NCI-H1694 treated with DMSO at 0.1 percent for 48 hours (cell line): ENCODE measurements at places on chromosomes 2 and 18.

- no peak for DNase-seq
These were observed 19.5 kb upstream of the CFAP36 start for GRCh38 chr2:55500025-55500424.

DNA sequence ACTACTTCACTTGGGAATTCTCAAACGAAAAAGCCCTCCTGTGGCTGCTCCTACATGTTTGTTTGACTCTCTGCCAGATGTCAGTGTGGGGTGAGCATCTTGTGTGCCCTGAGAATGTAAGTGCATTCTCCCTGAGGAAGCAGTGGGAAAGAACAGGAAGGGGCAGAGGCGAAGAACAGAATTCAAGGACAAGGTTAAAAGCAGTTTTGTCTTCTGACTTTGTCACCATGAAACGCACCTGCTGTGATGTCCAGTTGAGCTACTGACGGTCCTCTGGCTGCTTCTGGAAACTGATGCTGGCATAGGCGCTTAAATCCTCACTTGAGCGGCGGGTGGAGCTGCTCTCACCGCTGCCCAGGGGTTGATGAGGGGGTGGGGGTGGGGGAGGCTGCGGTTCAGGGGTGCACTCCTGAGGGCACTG is 4.9 kb downstream of the IRS1 start:
- DNase-seq, result peak; percentile 22

- DNase-seq, result no peak
These were observed 466.4 kb upstream of the GYPC start for GRCh38 chr2:126189527-126189926.

DNA sequence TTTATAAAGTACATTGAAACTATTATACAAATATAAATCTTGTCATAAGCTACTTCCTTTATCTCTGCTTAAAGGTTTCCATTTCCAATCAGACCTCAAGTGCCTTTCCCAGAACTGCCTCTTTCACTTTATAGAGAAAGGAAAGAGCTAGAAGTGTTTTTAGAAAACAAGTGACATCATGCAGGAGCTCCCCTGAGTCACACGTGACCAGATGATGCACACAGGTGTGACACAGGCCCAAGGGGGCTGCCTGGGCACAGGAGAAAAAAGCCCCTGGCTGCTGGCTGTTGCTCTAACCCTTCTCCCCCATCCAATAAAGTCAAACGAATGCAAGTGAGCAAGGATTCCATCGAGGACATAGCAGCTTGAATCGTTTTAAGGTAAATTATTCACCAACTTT is 21.4 kb upstream of the SH3BP4 start:
- no peak for DNase-seq

DNA sequence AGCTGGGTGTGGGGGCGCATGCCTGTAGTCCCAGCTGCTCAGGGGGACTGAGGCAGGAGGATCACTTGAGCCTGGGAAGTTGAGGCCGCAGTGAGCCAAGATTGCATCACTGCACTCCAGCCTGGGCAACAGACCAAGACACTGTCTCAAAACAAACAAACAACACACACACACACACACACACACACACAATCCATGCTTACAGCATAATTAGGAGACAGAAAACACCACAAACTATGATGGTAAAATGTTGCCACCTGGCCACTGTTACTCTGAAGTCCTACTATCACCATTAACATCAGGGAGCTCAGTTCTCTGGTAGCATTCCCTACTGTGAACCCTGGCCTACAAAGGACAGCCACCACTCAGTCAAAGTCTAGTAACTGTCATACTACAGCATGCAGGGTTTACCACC is 18.3 kb downstream of the DNPEP start:
- DNase-seq, result peak; percentile 10

DNA sequence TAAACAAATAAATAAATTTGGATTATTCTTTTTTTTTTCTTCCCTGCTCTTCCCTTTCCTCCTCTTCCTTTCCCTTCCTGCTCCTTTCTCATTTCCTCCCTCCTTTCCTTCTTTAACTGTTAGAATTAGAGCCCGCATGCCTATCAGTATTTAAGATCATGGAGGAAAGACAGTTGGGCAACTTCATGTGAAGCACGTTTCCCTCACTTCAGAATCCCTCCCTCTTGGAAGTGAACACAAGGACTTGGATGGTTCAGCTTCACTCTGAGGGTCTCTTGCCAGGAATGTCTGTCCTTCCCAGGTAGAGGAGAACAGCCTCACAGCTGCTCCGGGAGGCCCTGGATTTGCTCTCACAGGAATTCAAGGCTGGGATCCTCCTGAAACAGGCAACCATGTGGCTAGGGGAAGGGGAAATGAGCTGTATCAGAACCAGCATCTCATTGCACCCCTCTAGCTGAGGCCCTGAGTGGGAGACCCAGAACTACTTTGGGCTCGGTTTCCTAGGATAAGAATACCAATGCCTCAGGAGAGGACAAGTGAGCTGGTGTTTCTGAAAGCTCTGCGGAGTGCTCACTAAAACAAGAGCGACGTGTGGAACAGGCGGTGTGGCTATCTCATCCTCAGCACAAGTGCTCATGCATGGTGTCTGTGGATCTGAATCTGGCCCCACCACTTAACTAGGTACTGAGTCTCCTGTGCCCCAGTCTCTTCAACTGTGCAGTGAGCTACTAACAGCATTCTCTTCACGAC is 230.5 kb downstream of the MYCN start:
- no peak for DNase-seq

GRCh38 chr18:32618546-32618945 is 147.9 kb upstream of the GAREM1 start:
- DNase-seq, result no peak

DNA sequence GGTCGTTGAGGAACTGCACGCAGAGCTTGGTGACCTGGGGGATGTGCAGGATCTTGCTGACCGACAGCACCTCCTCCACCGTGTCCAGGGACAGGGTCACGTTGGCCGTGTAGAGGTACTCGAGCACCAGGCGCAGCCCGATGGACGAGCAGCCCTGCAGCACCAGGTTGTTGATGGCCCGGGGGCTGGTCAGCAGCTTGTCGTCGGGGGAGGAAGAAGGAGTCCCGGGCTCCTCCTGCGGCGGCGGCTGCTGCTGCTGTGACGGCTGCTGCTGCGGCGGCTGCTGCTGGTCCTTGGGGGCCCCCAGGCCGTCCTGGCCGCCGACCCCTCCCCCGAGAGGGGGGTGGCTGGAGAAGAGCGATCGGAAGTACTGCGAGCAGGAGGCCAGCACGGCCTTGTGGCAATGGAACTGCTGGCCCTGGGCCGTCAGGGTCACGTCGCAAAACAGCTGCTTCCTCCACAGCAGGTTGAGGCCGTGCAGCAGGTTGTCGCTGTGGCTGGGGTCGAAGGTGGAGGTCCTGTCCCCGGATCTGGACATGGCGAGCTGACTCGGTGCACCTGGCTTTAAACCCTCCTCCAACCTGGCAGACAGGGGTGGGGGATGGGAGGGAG is 2.7 kb downstream of the KLHL14 start:
- DNase-seq, result no peak

- no peak for DNase-seq
These were observed 186.8 kb upstream of the FBXO11 start for GRCh38 chr2:48092846-48093803.

GRCh38 chr2:53265544-53266299 is 501.9 kb upstream of the CHAC2 start:
- no peak for DNase-seq

- no peak for DNase-seq
These were observed 64.4 kb upstream of the DAPL1 start for GRCh38 chr2:158730621-158731140.

DNA sequence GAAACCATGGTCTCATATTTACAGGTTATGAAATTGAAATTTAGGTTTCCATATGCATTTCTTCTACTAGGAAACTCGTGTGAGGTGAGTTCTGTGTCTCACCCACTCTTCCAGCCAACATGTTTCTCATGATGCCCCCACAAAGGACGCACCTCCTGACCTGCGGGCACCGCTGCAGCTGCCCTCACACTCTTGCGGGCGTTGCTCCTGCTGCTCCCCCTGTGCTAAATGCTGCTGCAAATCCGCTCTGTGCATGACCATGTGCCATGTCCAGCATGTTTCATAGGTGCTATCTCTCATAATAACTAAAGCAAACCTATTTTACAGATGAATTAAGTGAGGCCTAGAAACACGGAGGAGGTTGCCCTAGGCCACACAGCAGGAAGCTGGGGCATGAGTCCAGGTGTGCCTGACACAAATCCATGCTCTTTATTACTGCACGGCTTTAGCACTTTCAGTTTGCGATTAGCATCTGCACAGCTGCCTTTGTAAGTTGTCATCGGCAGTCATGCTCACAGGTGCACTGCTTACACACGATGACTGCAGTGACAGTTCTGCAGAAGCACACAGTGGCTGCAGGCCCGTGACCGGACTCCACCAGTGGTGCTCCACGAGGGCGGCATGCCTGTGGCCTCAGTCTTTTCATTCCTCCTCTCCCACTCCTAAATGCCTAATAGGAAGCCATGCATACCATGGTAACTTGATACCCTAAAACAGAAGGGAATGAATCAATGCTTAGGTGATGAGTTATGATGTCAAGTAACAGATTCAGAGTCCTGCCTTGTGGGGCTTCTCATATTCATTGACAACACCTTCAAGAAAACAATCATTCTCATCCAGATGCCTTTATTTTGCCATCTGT is 14.9 kb upstream of the GALR1 start:
- DNase-seq, result no peak

GRCh38 chr2:105783972-105784371 is 39.3 kb downstream of the NCK2 start:
- no peak for DNase-seq

DNA sequence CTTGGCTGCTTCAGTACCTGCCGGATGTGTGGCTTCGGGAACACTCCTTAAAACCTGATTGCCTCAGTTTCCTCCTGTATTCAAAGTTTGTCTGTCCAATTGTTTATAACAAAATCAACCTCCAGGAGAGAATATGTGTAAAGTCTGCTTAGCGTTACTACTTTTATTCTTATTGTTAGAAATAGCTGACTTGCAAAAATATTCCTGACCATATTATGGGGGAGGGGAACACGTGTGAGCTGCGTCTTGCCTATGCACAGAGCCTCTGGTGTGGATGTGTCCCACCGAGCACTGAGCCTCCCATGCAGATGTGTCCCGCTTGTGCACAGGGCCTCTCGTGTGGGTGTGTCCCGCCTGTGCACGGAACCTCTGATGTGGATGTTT is 82.5 kb downstream of the DCDC2C start:
- DNase-seq, result no peak

GRCh38 chr2:80326214-80326613 is 21.7 kb upstream of the LRRTM1 start:
- peak; percentile 88 for DNase-seq

GRCh38 chr18:39500306-39500705 is 1934.7 kb upstream of the CELF4 start:
- no peak for DNase-seq

DNA sequence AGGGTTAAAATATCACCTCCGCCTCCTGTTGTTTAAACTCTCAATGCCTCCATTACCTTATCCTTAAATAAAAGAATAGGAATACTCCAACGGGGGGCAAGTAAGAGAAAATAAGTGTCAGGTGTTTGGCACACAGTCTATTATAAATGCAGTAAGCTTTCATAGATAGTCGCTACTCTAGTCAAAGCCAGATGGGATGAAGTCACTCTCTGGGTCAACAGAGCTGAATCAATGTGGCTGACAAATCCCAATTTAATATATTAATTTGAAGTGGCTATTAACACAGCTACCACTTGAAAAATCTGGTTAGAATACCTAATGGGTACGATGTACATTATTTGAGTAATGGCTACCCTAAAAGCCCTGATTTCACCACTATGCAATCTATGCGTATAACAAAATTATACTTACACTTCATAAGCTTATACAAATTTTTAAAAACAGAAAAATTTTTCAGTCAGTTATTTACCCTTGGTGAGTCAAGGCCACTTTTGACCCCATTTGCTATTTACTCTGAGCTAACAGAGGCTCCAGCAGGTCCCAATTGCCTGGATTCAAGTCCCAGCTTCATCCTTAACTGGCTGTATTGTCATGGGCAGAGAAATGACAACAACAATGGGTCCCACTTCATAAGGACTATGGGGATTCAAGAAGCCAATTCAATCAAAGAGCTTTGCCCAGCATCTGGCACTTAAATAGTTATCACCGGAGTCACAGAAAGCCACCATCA is 167.5 kb upstream of the PID1 start:
- DNase-seq, result no peak

DNA sequence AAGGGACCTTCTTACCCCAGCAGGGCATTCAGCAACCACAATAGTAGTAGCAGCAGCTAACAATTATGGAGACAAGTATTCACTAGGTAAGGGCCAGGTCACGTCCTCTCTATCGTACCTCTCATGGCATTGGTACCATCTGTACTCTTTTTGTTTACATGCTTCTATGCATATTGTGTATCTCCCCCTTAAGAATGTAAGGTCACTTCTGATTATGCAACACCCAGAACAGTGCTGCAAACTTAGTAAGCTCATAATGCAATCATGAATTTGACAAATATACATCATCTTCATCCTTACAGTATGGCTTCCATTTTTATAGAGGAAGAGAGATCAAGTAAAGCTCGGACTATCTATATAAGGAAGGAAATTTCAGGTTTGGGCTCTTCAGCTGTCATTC is 46.1 kb downstream of the SPRED2 start:
- no peak for DNase-seq

DNA sequence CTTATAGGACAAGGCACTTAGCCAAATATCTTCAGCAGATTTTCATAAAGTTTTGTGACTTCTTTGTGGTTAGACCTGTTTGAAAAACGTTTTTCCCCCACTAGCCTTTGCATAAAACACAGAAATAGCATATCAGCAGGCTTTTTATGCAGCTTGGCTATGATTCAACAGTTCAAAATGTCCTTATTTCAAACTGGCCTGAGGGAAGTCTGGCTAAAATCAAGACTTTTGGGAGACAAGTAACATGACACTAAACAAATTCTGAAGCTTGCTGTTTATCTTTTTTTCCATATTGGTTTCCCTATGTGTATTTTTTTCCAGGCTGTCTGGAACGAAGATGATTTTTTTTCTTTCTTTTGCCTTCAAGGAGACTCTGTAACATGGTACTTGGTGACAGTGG is 95.1 kb upstream of the L3MBTL4 start:
- DNase-seq, result no peak

DNA sequence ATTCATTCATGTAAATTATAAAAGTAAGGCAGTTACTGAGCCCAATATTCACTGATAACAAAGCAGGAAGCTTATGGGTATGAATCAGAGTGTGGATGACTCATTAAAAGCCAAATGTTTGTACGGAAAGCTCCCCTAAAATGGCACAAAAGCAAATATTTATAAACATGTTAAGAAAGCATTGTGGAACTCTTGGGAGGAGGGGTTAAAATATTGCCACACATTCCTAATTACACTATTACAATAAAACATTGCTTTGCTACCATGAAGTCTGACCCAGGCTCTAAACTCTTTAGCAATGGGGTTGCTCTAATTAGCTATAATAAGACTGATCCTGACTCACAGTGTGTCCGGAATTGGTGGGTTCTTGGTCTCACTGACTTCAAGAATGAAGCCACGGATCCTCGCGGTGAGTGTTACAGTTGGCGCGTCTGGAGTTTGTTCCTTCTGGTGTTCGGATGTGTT is 110.9 kb downstream of the NAB1 start:
- DNase-seq, result no peak
